ENCODE measurements at places on chromosomes 5 and 9. TPM values are rescaled to one million over a fixed set of nuclear protein-coding genes. Genes with fewer than 3 reads are reported as not detected.

TSTD2 gene
- total RNA-seq, result 26.5 TPM

RPL37 gene
- 2,282 TPM for total RNA-seq

DNA sequence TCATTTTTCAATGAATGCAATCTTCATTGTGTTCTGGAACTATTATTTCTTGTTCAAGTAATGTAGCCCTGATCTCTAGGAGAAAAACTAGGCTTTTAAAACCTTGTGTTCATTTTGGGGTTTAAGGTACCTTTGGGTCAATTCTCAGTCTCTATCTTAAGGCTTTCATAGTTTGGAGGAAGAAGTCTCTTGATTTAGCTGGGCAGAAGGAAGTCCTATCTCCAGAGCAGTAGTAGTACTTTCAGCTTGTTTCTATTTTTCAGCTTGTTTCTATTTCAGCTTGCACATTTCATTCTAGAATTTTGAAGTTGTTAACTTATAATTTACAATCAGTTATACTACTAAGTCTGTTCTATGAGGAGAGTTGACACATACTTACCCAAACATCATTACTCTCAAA lies 15.2 kb downstream of the CSNK1G3 start:
- no peak for DNase-seq

GRCh38 chr9:134894136-134894860 lies 13.7 kb downstream of the FCN2 start:
- DNase-seq, result no peak

GRCh38 chr5:143618141-143618540 lies 193.8 kb upstream of the HMHB1 start:
- DNase-seq, result no peak

DNA sequence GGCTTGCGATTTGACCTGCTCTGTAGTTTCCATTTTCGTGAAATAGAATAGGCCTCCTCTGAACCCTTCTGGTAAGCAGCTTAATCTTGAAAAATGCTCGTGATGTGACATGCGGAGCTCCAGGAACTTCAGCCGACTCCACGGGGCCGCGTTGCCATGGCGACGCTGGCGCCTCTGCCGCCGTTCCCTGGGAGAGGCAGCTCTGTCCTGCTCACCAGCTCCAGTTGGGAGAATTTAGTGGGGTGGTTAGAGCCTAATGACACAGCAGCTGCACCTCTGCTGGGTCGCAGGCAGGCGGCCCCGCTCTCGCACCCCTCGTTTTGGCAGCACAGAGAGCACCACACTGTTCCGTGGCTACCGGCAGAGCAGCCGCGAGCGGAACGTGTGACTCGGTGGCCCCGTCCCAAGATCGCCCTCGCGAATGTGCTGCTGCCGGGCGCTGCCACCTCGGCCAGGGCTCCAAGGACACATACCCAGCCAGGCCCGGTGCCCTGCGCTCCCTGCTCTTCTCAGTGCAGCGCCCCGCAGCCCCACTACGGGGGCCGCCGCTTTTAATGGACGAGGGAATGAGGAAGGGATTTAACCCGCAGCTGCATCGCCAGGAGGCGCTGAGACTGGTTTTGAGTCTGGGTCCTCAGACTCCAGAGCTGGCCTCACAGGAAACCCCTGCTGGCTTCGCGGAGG lies 131.2 kb upstream of the LMX1B start:
- no peak for DNase-seq

- DNase-seq, result no peak
Measured at GRCh38 chr5:113450462-113450861, 15.7 kb upstream of the TSSK1B start.

GRCh38 chr9:92978345-92978875 lies 31.1 kb downstream of the FGD3 start:
- no peak for DNase-seq

GRCh38 chr5:109560554-109560953 lies 129.2 kb upstream of the MAN2A1 start:
- no peak for DNase-seq

Measured in naive thymus-derived CD8-positive, alpha-beta T cell (primary cell).